RPMI7951 (cell line): ENCODE measurements at places on chromosomes 1 and 21. TPM values are rescaled to one million over a fixed set of nuclear protein-coding genes. Genes with fewer than 3 reads are reported as not detected.

DNA sequence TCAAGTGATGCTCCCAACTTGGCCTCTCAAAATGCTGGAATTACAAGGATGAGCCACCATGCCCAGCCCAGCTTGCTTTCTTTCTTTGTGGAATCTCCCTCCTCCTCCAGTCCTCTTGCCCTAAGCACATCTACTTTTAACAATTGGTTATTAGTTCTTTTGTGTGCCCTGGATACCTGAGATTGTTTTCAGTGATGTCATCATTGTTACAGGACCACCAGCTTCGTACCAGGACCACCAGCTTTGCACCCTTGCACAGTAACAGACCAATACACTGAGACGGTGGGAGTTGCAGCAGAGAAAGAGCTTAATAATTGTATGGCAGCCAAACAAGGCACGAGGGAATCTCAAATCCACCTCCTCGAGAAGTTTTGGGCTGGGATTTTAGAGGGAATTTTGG is 71.3 kb downstream of the CNIH3 start:
- DNase-seq: no peak

The PCBP3 gene
- total RNA-seq: 4.0 and 8.4 TPM in 2 replicates

GRCh38 chr1:219294251-219294650 is 120.6 kb downstream of the LYPLAL1 start:
- no peak for DNase-seq

DNA sequence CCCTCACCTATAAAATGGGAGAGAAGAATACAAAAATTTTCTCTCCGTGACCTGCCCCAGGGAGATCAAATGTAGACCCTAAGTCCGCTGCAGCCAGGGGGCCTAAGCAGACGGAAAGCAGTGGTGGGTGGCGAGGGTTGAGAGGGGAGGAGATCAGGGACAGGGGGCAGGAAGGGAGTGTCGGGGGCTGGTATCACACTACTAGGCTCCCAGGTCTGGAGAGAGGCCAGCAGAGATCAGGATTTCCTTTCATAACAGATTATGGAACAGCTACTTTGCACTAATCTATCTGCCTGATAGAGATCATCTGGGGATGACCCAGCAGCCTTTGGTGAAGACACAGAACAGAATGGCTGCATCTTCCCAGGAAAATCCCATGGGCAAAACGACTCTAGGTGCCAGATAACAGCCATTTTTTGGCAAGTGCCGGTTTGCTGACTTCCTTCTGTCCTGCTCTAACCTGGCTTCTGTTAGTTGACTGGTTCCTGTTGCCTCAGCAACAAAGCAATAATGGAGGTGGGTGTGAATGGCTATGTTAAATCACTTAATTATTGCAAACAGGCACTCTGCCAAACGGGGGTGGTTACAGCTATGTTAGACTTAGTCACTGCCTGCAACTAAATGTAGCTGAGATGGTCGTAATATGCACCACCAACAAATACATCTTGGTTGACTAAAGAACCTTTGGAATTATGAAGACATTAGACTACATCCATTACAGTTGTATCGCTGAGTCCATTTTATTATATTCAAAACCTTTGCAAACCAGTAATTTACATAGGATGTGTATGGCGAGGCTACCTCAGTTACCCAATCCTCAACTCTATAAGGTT is 30.0 kb upstream of the EPS8L3 start:
- DNase-seq: peak; percentile 91

The HMGCS2 gene
- not detected in 2 replicates for total RNA-seq
